ENCODE measurements at places on chromosomes 13 and 19. TPM values are rescaled to one million over a fixed set of nuclear protein-coding genes. Genes with fewer than 3 reads are reported as not detected.
A peak's percentile ranks its signal among the peaks of the same experiment; 100 is the strongest.

DNA sequence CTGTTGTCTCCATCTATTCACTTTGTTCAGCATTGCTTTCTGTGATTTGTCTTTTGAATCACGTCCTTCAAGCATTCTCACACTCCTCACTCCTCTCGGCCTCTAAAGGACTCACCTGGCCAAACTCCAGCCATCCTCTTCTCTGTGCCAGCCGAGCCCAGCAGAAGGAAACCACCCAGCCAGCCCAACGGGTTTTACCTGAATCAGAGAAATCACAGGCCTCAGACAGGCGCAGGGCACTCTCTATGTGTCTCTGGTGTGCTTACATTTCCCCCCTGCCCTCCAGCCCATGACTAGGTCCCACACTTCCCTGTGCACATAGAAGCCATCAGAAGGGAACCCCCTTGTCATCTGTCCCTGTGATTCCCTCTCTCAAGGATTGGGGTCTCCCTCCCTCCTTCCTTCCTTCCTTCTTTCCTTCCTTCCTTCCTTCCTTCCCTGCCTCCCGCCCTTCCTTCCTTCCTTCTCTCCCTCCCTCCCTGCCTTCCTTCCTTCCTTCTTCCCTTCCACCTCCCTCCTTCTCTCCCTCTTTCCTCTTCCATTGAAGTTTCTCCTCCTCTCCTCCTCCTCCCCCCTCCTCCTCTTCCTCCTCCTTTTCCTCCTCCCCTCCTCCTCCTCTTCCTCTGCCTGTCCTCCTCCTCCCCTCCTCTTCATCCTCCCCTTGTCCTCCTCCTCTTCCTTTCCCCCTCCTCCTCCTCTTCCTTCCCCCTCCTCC is 8.8 kb upstream of the ZNF541 start:
- no peak for DNase-seq

- peak; percentile 94 for DNase-seq
These were observed 1.1 kb upstream of the KCTD15 start for GRCh38 chr19:33795370-33796163.

GRCh38 chr19:45815481-45816216 is 541 bp upstream of the RSPH6A start:
- DNase-seq = no peak

GRCh38 chr13:83538636-83539035 is 343.6 kb downstream of the SLITRK1 start:
- no peak for DNase-seq

DNA sequence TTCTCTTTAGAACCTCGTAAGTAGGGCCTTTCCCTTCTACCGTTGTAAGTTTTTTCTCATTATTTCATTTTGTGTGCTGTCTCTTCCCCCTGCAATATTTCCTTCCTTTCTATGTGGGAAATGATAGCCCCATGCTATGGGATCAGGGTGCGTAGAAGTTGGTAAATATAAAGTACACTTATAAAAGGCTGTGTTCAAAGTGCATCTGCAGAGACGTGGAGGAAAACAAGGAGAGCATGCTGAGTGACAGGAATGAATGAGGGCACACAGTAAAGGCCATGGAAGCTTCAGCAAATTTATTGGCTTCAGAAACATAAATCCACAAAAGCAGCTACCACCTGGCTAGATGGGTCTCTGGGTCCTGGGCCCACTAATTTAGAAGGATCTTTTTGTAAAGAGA is 21.6 kb upstream of the SPRY2 start:
- DNase-seq = no peak

- no peak for DNase-seq
These were observed at the start of gene SLC15A1 for GRCh38 chr13:98752467-98753290. Gene SLC15A1, minus strand, starts transcription at chr13:98752672. Its CDS starts 74 bp downstream, at chr13:98752598.

- DNase-seq = no peak
These were observed 106.7 kb downstream of the KDM4B start for GRCh38 chr19:5075597-5075996.

DNA sequence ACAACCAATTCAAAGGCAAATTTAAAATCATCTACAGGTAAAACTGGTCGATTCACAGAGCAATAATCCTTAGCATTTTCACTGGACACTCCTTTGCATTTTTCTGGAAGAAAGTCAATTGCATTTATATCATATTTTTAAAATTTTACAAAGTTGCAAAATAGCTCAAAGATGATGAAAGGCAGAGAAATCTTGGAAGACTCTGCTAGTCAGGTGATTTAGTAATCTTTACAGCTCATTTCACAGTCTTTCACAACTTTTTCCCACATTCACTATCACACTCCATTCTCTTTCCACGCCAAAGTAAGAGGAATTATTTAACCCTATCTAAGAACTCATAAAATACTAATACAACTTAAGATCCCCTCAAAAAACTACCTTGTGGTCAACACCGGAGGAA is 1063.8 kb downstream of the EFNB2 start:
- DNase-seq = no peak

DNA sequence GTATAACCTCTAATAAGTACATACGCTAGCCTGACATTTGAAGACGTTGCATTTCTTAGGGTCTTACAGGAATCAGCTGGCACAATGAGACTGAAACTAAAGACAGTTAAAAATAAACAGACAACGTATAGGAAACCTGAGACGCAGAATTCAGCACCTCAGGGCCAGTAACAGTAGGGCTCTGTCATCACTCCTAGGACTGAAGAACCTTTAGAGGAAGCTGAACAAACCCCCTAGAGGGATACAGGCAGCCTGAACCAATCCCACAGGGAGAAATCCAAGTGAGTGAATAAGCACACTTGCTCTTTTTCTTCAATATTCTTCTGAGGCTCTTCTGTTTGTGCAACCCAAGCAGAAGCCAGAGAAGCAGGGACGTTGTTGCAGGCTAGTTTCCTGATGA is 53.9 kb upstream of the KLHL1 start:
- no peak for DNase-seq

GRCh38 chr19:49677901-49678674 is 1.0 kb downstream of the PRMT1 start:
- peak; percentile 92 for DNase-seq

DNA sequence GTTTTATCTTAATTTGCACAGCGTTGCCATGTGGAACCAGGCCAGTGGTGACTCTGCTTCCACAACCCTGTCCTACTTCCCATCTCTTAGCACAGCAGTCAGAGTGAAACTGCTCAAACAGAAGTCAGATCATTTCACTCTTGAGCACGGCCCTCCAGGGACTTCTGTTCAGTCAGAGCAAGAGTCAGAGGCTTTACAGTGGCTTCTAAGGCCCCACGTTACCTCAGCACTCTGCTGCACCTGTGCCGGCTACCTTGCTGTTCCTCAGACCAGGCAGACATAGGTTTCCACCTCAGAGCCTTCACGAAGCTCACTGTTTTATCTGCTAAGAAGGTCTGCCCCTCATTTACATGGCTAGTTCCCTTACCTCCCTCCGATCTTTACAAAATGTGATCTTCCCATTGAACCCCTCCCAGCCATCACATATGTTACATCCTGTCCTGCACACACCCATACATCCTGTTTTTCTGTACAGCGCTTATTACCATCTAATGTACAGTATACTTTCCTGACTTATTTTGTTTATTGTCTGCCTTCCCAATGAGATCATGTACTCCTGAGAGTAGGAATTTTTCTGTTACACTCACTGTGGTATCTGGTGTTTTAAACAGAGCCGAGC is 41.6 kb downstream of the TM9SF2 start:
- DNase-seq = no peak

GRCh38 chr13:88071371-88071770 is 400.2 kb downstream of the SLITRK5 start:
- no peak for DNase-seq

- no peak for DNase-seq
These were observed 18.9 kb upstream of the ONECUT3 start for GRCh38 chr19:1734321-1734966.

DNA sequence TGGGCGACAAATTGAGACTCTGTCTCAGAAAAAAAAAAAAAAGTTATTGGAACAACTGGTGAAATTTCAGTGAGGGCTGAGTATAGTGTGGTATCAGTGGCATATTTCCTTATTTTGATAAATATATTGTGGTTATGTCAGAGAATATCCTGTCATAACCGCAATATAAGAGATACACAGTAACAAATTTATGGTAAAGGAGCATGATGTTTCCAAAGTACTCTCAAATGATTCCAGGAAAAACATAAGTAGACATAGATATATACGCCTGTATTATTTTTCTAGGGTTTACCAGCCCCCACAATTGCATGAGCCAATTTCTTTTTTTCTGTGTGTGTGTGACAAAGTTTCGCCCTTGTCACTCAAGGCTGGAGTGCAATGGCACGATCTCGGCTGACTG is 5.7 kb upstream of the C5AR1 start:
- no peak for DNase-seq

DNA sequence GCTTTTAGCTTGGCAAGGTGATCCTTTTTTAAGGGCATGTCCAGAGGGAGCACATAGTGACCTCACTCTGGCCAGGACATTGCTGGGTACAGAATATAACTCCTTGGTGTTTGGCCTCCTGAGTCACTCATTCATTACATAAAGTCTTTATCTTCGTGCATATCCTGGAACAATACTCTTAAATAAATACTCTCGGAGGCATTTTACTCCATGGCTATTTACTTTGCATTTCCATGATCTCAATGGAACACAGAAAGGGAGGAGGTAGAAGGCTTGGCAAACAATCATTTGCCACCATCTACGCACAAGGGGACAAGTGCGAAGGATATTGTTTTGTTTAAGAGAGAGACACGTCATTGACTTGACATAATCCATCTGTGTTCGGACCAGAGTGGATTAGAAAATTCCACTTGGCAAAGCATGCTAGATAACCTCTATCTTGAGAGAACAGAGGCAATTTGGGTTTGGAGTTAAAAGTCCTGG is 210.0 kb downstream of the IRS2 start:
- DNase-seq = no peak

DNA sequence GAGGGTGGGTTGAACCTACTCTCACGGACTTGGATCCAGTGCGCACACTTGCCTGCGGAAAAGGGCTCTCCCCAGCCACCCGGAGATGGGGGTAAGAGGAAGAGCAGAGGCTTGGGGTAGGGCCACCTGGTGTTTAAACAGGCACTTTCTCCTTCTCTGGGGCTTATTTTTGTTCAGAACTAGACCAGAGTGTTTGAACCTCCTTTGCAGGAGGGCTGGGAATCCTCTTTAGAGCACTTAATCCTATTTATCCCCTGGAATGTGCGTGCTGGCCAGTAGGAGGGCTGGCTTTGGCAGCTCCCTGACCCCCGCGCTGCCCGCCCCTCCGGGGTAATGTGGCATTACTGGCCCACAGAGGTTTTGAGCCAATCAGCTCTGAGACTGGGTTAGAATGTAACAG is 2.0 kb downstream of the RGS9BP start:
- DNase-seq = no peak

DNA sequence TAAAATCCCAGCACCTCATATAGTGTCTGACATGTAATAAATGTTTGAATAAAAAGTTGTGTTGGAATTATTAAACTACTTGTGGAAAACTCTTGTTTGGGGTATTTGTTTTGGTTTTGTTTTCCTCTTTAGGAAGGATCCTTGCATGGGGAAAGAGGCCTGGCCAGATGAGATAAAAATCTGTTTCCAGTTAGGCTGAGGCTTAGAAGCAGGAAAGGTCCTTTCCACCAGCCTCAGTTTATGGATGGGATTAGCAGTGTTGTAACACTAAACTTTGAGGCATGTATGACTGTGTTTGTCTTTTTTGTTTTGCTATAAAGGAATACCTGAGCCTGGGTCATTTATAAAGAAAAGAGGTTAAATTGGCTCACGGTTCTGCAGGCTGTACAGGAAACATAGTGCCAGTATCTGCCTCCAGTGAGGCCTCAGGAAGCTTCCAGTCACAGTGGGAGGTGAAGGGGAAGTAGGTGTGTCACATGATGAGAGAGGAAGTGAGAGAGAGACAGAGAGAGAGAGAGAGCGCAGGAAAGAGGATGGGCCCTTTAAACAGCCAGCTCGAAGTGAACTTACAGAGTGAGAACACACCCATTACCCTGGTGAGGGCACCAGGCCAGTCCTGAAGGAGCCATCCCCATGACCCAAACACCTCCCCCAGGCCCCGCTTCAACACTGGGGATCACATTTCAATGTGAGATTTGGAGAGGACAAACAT is 21.6 kb downstream of the SPATA13 start:
- DNase-seq = no peak

DNA sequence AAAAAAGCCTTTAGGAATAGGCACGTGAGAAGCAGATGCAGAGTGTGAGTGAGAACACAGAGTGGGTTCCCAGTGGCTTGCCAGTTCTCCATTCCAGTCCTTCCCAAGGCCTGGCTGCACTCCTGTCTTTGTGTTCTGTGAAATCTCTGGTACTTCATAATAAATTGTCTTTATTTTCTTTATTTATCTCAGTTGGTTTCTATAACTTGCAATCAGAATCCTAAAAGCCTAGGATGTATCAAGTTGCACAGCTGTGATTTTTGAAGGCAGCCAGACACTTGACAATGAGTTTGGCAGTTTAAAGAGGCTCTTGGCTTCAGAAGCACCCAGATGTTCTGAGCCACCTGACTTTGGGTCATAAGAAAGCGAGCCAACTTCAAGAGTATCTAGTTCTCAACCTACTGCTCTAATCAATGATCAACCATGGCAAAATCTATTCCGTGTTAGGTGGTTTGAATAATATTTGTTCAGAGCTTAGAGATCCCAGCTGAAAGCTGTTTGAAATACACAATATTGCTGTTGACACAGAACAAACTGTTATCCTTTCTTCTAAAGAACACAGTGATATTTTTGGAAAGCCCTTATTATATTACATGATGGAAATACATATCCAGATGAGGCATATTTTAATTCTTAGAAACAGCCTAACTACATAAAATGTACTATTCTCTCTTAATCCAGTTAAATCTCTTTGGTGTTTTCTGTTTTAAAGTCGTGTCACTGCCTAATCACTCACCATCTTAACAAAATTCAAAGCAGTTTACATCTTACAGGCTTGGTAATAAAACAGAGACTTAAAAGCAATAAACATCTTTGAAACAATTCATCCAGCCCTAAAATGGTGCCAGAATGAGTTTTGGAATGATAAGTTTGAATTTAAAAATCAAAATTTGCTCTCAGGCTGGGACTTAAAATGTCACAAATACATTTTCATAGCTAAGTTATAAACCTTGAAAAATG is 483.0 kb upstream of the NBEA start:
- no peak for DNase-seq

DNA sequence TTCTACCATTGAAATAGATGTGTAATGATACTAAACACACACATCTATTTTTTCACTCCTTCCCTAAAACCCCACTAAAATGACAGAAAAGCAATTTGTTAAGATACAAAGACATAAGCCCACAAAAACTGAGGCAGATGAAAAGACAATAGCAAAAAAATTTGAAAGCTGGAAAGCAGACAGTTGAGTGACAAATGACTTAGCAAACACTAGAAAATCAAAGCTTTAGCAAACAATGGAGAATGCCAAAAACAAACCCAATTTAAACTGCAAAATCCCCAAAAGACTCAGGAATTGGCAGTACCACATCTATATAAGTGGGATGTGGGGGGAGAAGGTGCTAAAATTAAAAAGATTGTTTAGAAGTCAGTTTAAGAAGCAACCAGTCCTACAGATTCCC is 9.5 kb downstream of the TSC22D1 start:
- DNase-seq = no peak

- DNase-seq = no peak
These were observed 3.7 kb downstream of the COL4A2 start for GRCh38 chr13:110310541-110311442.

GRCh38 chr13:25372284-25373081 is 709 bp downstream of the ATP8A2 start:
- DNase-seq = no peak

The ENOX1 gene
- 2.7 TPM for total RNA-seq

The CPB2 gene
- not detected for total RNA-seq

The TNNI3 gene
- total RNA-seq = not detected

The OR7A5 gene
- total RNA-seq = not detected

The TNFRSF19 gene
- total RNA-seq = 8.2 TPM

The INSR gene
- 63.0 TPM for total RNA-seq

The NLRP11 gene
- not detected for total RNA-seq

The LGALS14 gene
- not detected for total RNA-seq

The ICAM3 gene
- 10.6 TPM for total RNA-seq

The NFIX gene
- total RNA-seq = 242 TPM
